ENCODE measurements at places on chromosomes 2 and 18.
A peak's percentile ranks its signal among the peaks of the same experiment; 100 is the strongest.

DNA sequence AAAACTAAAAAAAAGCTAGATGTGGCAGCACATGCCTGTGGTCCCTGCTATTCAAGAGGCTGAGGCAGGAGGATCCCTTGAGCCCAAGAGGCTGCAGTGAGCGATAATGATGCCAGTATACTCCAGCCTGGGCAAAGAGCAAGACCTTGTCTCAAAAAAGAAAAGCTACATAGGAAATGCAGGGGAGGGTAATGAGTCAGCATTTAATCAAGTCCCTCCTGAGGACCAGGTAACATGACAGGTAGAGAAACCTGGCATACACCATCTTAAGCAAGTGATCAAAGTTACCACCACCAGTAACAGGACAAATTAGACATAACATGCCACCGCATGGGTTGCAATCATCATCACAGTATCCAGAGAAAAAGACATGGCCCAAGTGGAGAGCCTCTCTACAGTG lies 25.8 kb downstream of the MYO5B start:
- no peak for DNase-seq

GRCh38 chr2:1986598-1986997 lies 242.3 kb upstream of the PXDN start:
- DNase-seq, result no peak

- DNase-seq, result no peak
These were observed 350.4 kb upstream of the ZC3H15 start for GRCh38 chr2:186135686-186136085.

- no peak for DNase-seq
These were observed 42.3 kb downstream of the SPRED2 start for GRCh38 chr2:65390134-65390533.

DNA sequence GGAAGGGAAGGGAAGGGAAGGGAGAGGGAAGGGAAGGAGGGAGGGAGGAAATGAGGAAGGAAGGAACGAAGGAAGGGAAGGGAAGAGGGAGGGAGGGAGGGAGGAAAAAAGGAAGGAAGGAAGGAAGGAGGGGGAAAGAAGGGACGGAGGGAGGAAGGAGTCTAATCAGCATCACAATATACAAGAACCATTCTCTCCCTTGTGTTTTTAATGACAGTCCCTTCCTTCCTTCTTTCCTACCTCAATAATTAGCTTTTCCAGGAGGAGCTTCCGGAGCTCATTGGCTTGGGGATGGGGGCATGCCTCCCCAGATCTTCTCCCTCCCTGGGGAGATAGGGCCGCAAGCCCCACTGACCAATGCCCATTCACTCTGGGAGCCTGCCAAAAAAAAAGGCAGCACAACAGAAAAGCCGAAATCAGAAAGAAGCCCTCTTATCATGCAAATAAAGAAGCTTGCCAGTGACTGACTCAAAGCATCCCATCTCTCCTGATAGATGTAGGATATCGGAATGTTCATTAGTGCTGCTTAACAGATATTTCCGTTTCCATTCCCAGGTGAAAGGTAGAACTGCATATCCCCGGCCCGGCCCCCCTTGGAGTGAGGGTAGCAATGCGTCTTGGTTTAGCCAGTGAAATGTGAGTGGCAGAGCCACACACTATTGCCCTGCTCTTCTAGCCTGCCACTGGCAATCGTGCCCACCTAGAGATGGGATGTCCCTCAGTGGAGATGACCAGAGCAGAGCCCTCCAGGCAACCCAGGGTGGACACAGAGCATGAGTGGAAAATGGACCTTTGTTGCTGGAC lies 17.8 kb upstream of the SMAD7 start:
- DNase-seq, result no peak

DNA sequence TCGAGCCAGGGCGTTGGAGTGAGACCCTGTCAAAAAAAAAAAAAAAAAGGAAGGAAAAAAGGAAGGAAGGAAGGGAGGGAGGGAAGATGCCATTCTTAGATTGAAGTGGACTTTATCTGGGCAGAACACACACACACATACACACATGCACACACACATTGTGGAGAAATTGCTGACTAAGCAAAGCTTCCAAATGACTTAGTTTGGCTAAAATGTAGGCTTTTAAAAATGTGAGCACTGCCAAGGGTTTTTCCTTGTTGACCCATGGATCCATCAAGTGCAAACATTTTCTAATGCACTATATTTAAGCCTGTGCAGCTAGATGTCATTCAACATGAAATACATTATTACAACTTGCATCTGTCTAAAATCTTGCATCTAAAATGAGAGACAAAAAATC lies 564 bp upstream of the TTR start:
- DNase-seq, result no peak

DNA sequence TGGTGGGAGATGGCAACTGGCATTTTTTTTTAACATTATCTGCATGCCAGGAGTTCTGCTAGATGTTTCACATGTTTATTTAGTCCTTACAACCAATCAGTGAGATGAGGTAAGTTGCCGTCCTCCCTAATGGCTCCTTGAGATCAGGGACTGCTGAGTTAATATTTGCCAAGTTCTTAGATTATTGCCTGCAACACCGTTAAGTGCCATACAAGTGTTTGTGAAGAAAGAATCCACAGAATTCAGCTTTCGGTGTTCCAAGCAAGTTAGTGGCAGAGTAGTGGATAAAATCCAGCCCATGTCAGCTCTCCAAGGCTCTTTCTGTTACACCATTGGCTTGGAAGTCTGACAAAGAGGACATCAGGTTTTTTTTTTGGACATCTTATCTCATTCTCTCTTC lies 95.9 kb downstream of the C1QL2 start:
- no peak for DNase-seq

- no peak for DNase-seq
These were observed 219.6 kb upstream of the RBBP8 start for GRCh38 chr18:22713511-22713910.

DNA sequence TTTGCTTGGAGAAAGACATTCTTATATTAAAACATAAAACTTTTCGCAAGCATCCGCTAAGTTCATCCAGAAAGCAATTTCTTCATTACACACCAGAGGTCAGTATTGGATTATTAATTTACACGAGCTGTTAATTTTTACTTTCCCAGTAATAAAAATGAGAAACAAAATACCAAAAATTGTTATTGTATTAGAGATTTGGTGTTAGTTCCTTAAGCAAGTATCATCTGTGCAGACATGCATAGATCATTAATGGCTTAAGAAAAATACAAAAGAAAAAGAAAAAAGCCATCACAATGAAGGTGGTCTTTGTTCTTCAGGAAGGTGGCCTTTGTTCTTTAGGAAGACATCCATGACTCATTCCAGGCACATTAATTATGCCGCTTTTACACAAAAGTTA lies 53.6 kb upstream of the HNMT start:
- no peak for DNase-seq

DNA sequence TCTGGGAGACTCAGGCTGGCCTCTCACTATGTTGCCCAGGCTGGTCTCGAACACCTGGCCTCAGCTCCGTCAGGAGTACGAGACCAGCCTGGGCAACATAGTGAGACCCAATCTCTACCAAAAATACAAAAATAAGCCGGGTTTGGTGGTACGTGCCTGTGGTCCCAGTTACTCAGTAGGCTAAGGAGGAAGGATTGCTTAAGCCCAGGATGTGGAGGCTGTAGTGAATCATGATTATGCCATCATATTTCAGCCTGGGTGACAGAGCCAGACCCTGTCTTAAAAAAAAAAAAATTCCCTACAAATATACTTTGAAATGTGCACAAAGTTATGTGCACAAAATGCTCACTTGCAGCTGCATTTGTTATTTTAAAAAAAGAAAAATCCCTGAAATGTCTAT lies 26.3 kb upstream of the AGAP1 start:
- DNase-seq, result no peak

DNA sequence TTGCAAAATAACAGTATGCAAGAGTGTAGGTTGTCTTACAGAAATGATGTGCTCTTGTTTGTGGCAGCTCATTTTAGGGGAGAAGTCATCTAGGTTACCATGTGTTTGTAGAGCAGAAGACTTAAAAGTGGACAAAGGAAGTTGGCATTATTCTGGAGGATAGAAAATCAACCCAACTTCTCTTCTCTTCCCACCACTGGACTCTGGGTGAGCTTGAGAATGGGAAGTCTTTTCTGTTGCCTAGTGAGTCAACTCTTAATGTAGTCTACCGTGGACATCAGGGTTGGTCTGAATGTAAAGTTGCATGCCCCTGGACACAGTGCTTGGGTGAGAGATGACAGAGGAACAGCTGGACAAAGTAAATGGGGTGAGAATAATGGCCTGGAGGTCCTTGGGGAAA lies 98.3 kb downstream of the FMNL2 start:
- DNase-seq, result no peak

GRCh38 chr18:13455471-13455870 lies 236.9 kb downstream of the LDLRAD4 start:
- no peak for DNase-seq

- no peak for DNase-seq
These were observed 41.5 kb upstream of the TMEM131 start for GRCh38 chr2:98037206-98037605.

DNA sequence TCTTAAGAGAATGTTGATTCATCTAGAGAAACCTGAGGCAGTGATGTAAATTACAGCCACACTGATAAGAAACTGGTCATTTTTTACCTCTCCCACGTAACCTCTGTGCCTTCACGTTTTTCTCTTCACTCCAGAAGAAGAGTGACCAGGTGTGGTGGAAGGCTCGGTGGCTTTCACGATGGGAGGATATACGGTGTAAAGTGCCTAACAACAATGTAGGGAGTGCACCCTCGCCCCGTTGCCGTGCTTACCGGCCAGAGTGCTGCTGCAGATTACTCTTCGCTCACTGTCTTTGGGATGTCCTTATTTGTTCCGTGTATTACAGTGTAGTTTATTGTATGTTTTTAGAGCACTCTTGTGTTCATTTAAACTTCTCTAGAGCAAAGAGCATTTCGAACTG lies 46.5 kb downstream of the NCK2 start:
- DNase-seq, result no peak

DNA sequence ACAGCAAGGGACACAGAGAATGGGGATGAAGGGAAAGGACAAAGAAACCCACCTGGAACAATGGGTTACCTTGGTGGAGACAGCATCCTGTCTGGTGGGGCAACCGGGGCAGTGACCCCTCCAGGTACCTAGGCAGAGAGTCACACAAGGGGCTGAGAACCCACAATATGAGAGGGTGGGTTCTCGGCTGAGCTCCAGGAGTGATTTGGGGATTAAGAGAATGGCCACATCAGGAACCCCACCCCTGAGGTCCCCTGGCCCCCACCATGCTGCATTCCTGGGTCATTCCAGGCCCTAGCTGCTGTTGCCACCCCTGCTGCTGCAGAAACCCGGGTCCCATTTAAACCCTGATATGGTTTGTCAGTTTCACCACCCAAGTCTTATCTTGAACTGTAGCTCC lies 172.3 kb downstream of the RTP5 start:
- DNase-seq, result no peak

GRCh38 chr18:62751341-62751821 lies 36.0 kb downstream of the PHLPP1 start:
- DNase-seq, result no peak

DNA sequence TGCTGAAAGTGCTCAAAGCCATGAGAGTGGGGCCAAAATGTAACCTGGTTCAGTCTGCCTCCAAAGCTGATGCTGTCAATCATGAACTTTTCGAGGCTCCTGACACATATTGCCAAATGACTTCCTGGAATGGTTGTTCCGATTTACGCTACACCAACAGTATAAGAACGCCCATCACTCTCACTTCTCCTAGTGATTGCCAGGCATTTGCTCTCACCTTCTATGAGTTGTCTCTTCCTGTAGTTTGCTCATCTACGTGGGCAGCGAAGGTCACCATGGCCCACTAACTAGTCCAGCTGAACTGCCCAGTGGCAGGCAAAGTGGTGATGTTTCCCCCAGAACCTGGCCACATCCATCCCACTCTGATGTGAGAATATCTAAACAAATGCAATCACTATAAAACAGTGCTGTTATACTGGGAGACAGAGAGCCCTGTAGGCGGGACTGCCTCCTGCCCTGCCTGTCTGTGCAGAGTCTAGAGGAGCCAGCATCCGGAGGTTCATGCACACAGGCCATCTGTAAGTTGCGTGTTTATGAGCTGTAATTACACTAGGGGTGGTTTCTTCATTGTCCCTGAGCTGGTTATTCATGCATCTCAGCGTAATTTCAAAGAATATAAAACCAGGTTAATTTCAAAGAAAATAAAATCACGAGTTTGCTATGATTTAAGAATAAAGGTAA lies 8.8 kb upstream of the CABLES1 start:
- DNase-seq, result no peak

GRCh38 chr2:74528600-74529356 lies 728 bp downstream of the AUP1 start:
- DNase-seq, result peak; percentile 20

GRCh38 chr2:195769975-195770374 lies 112.9 kb downstream of the SLC39A10 start:
- no peak for DNase-seq

DNA sequence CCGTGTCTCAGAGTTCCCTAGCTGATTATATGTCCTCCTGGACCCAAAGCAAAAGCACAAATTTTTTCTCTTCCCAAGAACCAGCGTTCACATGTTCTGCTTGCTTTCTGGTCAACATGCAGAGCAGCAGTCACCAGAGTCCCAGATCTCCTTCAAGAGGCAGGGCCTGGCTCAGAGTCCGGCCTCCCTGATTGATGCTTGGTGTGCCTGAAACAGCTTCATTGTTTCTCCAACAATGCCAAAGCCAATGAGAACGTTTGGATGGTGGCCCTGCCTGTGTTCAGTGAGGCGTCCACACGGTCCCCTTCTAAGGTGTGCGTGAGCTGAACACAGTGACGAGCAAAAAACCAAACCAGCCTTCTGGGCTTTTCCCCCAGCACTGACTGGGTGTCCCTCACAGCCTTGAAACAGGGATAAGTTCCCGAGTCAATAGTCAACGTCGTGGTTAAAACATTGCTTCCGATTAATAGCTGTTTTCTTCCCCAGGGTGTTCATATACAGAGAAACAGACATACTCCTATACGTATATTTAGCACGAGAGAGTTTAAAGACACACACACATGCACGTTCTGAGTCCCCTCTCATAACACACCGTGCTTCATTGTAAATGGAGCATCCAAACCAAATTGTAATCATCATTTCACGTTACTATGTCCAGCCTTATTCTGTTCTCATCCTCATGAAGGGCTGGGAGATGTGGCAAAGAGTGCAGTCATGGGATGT lies 19.3 kb upstream of the POU3F3 start:
- no peak for DNase-seq

- DNase-seq, result no peak
These were observed 1690.4 kb upstream of the SLC39A10 start for GRCh38 chr2:193966590-193966989.

DNA sequence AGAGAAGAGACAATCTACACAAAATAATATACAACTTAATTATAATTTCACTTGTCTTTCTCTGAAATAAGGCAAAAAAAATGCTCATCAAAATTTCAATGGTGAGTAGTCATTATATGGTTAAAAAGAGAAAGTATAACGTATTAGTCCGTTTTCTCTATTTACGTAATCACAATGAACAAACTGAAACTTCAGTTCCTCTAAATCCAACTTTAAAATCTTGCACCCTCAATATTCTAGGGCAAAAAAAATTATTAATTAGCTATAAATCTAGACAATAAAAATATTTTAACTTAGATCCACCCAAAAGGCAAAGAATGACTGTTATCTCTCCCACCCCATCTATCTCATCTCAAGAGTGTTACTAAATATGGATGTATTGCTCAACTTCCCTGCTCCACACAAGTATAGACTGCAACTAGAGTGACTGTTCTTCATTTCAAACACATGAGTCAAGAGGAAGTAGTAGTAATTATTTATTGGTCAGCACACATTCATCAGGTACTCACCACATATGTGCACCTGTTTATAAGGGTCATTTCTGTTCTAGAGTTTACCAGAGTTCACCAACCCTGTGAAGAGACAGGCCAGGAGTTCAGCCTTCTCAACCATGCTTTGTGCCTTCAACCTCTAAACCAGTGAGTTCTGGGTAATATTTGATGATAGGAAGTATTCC lies 36.4 kb downstream of the STK39 start:
- no peak for DNase-seq

GRCh38 chr2:46512185-46512584 lies 32.8 kb downstream of the TMEM247 start:
- DNase-seq, result no peak
